AG09309 (cell line): ENCODE measurements at places on chromosomes 7 and 10.

DNA sequence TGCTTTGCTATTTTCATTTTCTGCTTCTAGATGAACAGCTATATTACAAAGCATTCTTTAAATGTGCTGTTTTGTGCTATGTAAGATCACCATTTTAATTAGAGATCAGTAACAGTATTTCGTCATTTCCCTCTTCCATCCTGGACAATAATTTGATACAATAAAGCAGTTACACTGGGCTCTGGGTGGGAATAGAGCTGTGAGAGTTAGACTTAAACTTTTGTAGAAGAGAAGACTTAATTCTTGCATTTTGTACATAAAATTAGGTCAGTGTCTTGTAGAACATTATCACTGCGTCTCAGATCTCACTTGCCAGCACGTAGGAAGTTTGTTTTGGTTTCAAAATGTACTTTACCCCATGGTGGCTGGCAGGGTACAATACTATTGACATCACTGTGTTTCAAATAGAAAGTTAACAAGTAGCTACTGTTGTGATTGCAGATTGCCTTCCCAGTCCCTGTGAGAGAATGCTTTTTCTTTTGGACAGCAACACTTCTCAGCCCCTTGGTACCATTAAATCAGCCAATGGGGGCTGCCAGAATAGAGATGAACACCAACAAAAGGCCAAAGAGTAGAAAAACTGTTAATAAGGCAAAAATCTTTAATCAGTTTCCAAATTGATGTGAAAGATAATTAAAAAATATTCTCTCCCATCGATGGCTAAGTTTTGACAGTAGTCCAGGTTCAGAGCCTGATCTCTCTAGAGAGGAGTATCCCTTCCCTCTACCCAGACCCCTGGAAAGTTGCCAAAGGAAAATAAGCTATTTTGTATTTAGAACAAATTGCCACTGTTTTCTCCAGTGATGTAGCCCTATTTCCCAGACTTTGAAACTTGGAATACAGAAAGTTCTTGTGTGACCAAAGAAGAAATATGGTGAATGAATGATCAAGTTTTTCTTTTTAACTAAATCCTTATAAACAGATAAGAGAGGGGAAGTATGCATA lies 35.1 kb downstream of the SMNDC1 start:
- no peak for DNase-seq

GRCh38 chr10:30398788-30399187 lies 35.2 kb upstream of the MAP3K8 start:
- no peak for DNase-seq

DNA sequence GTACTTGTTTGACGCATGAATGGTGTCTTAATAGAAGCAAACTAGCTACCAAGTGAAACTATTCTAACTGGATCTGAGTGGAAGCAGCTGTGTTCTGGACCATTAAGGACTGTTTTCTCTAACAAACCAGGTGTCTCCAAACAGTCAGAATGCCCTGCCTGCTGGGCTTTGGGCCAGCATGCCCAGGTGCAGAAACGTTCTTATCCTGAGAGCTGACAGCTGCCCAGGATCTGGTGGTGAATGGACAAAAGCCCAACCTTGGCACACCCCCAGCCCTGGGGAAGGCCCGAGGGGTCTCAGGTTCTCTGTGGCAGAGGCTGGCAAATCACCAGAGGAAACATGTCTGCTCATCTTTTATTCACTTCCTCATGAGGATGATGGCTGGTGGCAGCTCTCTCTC lies 48.2 kb upstream of the LAMB4 start:
- no peak for DNase-seq

DNA sequence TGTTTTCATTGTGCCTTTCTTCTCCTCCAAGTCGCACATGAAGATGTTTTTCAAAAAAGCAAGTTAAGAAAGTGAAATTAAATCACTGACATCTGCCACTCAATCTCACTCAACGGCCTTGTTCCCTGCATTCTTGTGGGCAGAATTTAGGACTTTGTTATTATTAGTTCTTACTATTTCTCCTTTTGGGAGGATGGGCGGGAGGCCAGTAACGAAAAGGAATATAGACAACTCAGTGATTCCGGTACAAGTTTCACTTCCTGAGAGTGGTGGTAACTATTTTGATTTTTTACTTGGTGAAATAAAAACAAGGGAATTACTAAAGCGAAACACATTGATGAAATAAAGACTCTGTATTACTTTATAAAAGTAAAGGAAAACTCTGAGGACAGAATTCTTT lies 231.9 kb upstream of the HABP2 start:
- DNase-seq: no peak

GRCh38 chr7:91263384-91264045 lies 718 bp upstream of the FZD1 start:
- DNase-seq: no peak

- DNase-seq: no peak
Observed at GRCh38 chr10:84511106-84511505, 182.7 kb downstream of the CCSER2 start.

GRCh38 chr10:99531026-99531695 lies 1.6 kb upstream of the NKX2-3 start:
- DNase-seq: no peak

DNA sequence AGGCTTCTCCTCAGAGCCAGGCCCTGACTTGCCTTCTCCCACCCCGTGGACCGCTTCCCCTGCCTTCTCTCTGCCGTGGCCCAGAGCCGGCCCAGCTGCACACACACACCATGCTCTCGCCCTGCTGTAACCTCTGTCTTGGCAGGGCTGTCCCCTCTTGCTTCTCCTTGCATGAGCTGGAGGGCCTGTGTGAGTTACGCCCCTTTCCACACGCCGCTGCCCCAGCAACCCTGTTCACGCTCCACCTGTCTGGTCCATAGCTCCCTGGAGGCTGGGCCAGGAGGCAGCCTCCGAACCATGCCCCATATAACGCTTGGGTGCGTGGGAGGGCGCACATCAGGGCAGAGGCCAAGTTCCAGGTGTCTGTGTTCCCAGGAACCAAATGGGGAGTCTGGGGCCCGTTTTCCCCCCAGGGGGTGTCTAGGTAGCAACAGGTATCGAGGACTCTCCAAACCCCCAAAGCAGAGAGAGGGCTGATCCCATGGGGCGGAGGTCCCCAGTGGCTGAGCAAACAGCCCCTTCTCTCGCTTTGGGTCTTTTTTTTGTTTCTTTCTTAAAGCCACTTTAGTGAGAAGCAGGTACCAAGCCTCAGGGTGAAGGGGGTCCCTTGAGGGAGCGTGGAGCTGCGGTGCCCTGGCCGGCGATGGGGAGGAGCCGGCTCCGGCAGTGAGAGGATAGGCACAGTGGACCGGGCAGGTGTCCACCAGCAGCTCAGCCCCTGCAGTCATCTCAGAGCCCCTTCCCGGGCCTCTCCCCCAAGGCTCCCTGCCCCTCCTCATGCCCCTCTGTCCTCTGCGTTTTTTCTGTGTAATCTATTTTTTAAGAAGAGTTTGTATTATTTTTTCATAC lies 38.0 kb downstream of the LIMK1 start:
- DNase-seq: no peak

- no peak for DNase-seq
Observed at GRCh38 chr7:6628045-6628444, 9.1 kb upstream of the ZNF316 start.

DNA sequence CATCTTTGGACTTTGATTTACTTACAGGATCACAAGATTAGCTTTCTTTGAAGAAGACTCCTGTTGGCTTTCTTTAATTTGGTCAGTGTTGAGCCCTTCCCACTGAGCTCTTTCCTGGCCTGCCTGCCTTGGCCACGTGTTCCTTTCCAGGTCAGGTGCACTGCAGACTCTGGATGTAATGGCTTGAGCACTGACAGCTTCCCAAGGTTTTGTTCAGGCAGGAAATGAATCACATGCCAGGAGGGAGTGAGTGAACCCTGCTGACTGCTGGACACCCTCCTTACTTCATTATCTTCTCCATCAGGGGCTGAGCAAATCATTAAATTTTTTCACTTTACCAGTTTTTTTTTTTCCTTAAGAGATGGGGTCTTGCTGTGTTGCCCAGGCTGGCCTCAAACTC lies 29.8 kb downstream of the SNX10 start:
- DNase-seq: no peak

GRCh38 chr10:51892965-51893658 lies 193.7 kb upstream of the CSTF2T start:
- DNase-seq: no peak

DNA sequence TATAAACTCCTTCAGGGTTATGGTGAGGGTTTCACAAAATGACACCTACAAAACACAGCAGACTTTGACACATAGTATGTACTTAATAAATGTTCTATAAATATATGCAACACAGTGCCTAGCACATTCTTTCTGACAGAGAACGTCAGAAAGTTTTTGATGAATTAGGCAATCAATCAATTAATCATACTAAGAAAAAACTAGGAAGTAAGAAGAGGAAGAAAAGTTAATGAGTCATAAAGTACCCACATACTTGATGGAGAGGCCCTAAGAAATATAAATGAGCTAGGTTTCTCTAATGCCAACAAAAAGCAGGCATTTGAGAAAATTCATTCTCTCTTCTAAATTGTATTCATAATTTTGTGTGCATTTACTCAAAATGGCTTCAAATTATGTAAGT lies 192.7 kb upstream of the VWC2 start:
- DNase-seq: no peak

DNA sequence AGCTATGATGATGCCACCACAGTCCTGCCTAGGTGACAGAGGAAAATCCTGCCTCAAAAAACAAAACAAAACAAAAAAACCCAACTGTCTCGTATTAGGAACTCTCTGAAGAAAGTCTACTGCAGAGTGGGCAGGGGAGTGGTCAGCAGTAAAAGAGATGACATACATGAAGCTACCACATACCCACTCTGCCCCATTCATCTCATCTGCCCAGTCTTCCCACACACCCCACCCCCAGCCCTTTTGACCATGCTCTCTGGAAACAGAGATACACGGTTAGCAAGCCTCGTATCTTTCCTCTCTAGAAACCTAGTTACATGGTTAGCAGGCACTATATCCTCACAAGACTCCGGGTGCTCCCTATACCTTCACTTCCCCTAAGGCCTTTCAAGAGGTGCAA lies 8.3 kb downstream of the SLC37A3 start:
- DNase-seq: no peak

DNA sequence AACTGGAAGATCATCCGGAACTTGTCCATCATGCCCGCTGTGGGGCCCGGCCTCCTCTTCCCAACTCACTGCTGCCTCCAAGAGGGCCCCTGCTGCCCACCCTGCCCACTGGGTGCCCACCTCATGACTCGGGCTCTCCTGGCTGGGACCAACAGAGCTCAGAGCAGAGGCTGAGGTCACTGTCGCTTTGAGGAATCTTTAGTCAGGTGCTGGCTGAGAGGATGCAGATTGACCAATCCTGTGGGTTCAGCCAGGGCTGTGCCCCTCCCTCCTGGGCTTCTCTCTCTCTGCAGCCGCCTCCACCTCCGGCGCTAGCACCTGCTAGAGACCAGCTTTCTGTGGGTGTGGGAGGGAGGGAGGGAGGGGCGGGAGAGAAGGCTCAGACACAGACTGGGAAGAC lies at the start of gene CALHM1:
Gene CALHM1, minus strand, starts transcription at position 181 of the 400 bp plus-strand sequence. Its CDS starts 149 bp downstream, at position 32.
- no peak for DNase-seq

- no peak for DNase-seq
Observed at GRCh38 chr10:71080381-71081228, 131.8 kb upstream of the UNC5B start.

DNA sequence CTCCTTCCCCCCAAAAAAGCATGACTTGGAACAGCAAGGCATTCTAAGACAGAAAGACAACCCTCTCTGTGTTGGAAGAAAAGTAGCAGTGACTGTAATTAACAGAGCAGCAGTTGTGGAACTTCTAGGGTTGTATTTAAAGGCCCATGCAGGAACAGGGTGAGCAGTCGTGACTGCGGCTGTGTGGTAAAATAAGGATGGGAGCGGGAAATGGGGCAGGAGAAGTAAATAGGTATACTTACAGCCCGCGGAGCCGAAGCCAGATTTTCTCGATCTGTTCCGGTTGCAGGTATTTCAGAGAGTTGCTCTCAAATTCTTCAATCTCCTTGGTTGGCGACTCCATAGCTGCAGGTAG lies 179 bp downstream of the PDE1C start:
- no peak for DNase-seq

GRCh38 chr7:26646336-26647048 lies 217.9 kb downstream of the SKAP2 start:
- no peak for DNase-seq

DNA sequence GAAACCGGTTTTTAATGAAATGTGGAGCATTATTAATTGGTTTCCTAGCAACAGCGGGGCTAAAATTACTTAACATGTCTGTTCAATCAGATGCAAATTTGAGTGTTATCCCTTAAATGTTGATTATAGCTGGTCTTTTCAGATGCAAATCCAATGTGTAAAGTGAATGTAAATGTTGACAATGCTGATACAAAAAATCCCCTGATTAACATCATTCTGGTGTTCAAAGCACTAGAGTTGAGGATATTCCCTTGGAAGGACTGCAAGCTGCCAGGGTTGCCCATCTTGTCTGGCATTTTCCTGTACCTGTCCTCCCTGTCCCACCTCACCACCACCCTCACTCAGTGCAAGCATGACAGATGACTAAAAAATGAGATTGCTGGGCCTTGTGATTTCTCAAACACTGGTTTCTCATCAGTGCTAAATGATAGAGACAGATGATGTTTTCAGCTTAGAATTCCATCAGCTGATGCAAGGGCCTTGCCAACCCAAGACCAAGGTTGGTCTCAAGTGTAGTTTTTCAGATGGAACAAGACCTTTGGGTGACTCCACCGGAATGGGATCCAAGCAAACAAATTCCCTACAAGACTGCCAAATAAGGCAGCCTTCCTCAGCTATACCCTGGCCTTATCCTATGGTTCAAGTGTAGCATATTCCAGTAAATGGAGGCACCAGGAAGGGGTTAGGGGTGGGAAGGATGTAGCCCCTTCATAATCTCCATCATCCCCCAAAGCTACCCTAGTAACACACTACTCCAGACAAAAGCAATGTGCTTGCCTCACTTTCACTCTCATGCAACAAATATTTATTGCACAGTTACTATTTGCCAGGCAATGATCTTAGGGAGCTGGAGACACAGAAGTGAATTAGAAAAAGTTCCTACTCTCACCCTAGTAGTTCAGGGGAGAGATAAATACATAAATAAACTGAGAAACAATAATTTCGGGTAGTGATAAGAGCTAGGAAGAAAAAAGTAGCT lies 54.9 kb downstream of the JAZF1 start:
- DNase-seq: no peak

DNA sequence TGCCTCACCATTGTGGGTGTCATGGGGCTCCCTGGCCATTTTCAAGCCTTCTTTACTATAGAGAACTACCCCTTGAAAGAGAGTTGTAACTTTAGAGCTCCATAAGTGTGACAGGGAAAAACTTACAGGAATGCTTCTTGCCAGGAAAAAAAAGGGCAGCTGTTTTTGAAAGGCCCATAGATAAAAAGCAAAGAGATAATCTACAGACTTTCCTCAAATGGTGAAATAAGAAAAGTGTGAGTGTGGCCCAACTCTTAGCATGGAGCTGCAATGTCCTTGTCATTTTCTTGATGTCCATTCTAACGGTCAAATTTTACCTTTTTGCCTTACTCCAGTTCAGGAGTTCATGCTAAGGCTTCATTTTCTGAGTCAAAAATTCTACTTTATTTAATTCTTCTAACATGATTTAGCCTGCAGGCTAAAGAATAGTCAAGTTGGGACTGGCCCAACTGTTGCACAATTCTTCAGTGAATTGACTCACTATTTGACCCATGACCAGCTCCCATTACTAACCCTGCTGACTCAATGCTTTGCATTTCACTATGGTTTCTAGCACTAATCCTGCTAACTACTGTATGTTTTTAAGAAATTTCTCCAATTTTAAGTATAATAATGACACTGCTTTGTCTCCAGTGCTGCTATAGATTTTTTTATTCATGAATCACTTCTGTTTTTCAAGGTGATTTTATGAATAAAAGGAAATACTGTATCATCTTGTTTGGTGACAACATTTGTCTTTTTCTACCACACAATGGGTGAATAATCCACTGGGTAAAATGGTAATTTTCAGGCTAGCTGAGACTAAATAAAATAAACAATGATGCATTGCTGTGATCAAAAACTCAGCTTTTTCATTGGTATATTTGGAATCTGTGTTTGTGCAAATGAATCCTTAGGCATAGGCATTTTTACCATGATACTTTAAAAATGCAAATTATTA lies 41.4 kb upstream of the SGCE start:
- DNase-seq: peak; percentile 85
